GM12878 (cell line): ENCODE measurements at places on chromosomes 4 and X. TPM values are rescaled to one million over a fixed set of nuclear protein-coding genes. Genes with fewer than 3 reads are reported as not detected.

RHOXF2B gene
- 0.08 TPM in 1 of 2 replicates, not detected in the other for total RNA-seq

QRFPR gene
- not detected in 2 replicates for total RNA-seq

AREG gene
- total RNA-seq: not detected in 2 replicates

REELD1 gene
- total RNA-seq: 0.35 and 0.62 TPM in 2 replicates

- no peaks in the 10 kb centered on the region for H3K27me3 ChIP-seq
- peaks cover 6% of the 10 kb centered on the region for H3K4me1 ChIP-seq
- no peaks in the 10 kb centered on the region for H3K36me3 ChIP-seq
These were observed 33.0 kb downstream of the FREM3 start for GRCh38 chr4:143667461-143667860.

GRCh38 chr4:170591076-170591475, 501.3 kb upstream of the AADAT start:
- no peak overlapping the region for H3K4me3 ChIP-seq
- H3K27ac ChIP-seq: no peak overlapping the region
- no peak for DNase-seq
- H3K4me1 ChIP-seq: no peaks in the 10 kb centered on the region
- no peaks in the 10 kb centered on the region for H3K27me3 ChIP-seq
- H3K36me3 ChIP-seq: no peaks in the 10 kb centered on the region

GRCh38 chr4:172515266-172515879, 653.2 kb upstream of the GALNT7 start:
- no peak for DNase-seq
- no peaks in the 10 kb centered on the region for H3K36me3 ChIP-seq
- H3K27ac ChIP-seq: no peak overlapping the region

DNA sequence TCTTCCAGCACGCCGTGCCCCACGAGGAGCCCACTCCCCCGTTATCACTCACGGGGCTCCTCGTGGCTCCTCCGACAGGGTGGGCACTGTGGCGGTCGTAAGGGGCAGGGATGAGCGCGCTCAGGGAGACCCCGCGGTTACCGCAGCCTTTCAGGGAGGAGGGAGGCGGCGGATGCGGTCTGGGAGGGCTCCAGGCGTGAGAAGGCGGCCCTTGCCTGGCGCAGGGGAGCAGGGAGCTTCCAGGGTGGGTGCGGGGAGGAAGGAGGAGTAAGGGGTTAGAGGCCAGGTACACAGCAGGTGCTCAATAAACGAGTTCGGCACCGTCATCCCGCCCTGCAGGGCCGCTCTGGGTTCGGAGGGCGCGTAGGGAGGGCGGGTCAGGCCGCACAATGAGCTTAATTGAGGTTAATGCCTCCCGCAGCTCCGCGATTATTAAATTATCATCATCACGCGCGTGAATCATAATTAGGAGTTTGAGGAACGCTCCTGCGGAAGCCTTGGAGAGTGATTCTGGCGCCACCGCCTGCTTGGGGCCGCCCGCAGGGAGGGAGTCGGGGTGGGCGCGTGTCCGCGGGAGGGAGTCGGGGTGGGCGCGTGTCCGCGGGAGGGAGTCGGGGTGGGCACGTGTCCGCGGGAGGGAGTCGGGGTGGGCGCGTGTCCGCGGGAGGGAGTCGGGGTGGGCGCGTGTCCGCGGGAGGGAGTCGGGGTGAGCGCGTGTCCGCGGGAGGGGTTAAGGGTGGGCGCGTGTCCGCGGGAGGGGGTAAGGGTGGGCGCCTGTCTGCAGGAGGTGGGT, 7.6 kb upstream of the NKX1-1 start:
- DNase-seq: no peak
- no peak overlapping the region for H3K4me3 ChIP-seq
- no peak overlapping the region for H3K27ac ChIP-seq

GRCh38 chr4:186723292-186724057, at the start of gene FAT1:
FAT1 (minus strand) TSS chr4:186723856; CDS start chr4:186709827, 14,029 bp downstream.
- H3K27me3 ChIP-seq: no peaks in the 10 kb centered on the region
- no peaks in the 10 kb centered on the region for H3K36me3 ChIP-seq
- no peaks in the 10 kb centered on the region for H3K4me1 ChIP-seq
- no peak for DNase-seq
- no peak within 1 kb of the TSS for H3K4me3 ChIP-seq
- H3K27ac ChIP-seq: no peak within 1 kb of the TSS

- no peaks in the 10 kb centered on the region for H3K36me3 ChIP-seq
- H3K4me3 ChIP-seq: no peak overlapping the region
- no peaks in the 10 kb centered on the region for H3K27me3 ChIP-seq
- no peaks in the 10 kb centered on the region for H3K4me1 ChIP-seq
- no peak for DNase-seq
These were observed 147.1 kb downstream of the ZNF674 start for GRCh38 chrX:46398126-46398525.

- no peak overlapping the region for H3K4me3 ChIP-seq
- no peaks in the 10 kb centered on the region for H3K4me1 ChIP-seq
- DNase-seq: no peak
- H3K27ac ChIP-seq: no peak overlapping the region
- H3K36me3 ChIP-seq: no peaks in the 10 kb centered on the region
- H3K27me3 ChIP-seq: no peaks in the 10 kb centered on the region
These were observed 53.5 kb upstream of the IL21 start for GRCh38 chr4:122674371-122674770.

GRCh38 chrX:42094218-42094617, 170.9 kb upstream of the CASK start:
- H3K36me3 ChIP-seq: no peaks in the 10 kb centered on the region
- H3K27ac ChIP-seq: no peak overlapping the region
- DNase-seq: no peak
- H3K27me3 ChIP-seq: no peaks in the 10 kb centered on the region
- H3K4me3 ChIP-seq: no peak overlapping the region

DNA sequence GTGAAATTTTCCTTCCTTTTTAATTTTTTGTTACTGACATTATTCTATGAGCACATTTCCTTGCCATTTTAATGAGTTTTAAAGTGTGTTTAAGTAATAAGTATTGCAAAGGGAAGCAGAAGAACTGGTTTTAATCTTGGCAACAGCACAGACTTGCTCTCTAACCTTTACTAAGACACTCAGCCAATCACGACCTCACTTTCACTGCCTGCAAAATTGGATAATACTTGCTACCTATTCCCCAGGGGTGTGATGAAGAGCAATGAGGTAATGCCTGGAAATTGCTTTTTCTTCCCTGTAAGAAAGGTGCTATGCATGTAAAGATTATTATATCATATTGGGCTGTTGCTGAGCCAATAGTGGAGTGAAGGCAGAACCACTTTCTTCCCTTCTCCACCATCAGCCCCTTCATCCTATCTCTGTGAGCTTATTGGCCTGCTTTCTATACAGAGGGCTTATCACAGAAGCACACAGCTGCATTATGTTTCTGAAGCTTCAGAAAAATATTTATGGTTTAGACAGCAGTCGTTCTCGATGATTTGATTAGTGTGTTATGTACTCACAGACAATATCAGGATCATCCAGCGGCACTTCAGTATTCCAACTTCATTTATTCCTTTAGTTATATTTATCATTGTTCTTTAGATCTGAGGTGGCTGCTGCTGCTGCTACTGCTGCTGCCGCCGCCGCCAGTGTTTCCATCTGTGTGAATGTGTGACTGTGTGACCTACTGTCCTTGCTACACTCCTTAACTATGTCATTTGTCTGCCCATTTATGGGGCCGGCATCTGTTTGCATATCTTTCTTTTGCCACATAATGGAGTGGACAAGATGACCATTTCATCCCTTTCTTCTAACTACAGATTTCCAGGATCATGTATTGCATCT, 255.1 kb downstream of the C4orf33 start:
- no peak for DNase-seq
- no peak overlapping the region for H3K4me3 ChIP-seq
- no peak overlapping the region for H3K27ac ChIP-seq
- H3K27me3 ChIP-seq: no peaks in the 10 kb centered on the region
- H3K4me1 ChIP-seq: no peaks in the 10 kb centered on the region
